ENCODE measurements at places on chromosomes 5 and 9.

- DNase-seq, result peak; percentile 91
Observed at GRCh38 chr5:181159286-181160151, 12.1 kb downstream of the OR2V2 start.

DNA sequence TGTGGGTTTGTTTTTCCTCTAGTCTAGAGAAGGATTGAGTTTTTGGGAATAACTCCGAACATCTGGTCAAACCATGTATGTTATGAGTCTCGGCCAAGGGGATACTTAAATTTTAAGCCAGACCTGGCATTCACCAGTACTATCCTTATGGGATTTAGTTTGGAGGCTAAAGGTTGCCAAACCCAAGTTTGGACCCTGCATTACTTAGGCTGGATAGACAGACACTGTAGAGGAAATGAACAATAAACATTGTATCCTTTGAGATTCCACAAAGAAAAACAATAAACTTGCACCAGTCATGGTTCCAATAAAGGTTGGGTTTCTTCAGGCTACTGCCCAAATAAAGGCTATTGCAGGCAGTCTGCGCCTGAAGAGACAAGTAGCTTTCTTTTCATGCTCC lies 296.7 kb upstream of the MEF2C start:
- DNase-seq, result no peak

GRCh38 chr5:154162539-154163151 lies 27.9 kb upstream of the GALNT10 start:
- no peak for DNase-seq

- DNase-seq, result no peak
Observed at GRCh38 chr5:23411200-23411599, 96.2 kb upstream of the PRDM9 start.
